ENCODE measurements at places on chromosomes 7 and 10.

GRCh38 chr10:79112881-79113431 lies 44.2 kb downstream of the ZMIZ1 start:
- DNase-seq = no peak

DNA sequence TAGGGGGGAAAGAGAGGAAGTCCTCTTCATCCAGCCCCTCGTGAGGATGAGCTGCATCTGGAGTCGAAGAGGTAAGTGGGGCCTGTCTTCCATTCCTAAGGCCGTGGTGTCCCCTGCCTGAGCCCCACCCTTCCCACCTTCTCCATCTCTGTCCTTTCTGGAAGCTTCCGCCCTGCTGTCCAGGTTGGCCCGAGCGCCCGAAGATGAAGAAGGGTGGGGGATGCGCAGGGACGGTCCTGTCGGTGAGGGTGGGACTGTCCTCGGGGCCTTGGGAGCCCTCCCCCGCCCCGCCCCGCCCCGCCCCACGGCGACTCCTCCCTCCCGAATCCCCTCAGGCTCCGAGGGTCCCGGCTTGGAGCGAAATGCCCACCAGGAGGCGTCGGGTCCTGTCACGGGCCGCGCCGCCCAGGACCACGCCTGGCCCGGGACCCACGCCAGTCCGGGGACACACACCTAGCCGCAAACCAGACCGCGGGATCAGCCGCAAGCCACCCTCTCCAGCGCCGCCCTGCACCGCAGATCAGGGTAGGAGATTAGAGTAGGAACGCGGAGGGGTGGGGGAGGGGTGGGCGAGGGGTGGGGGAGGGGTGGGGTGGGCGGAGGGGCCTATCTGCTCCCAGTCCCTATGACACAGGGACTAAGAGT lies 15.3 kb downstream of the GPRIN2 start:
- DNase-seq = no peak

GRCh38 chr7:148598351-148598750 lies 7.8 kb downstream of the C7orf33 start:
- no peak for DNase-seq

GRCh38 chr10:42990016-42990720 lies 86.7 kb upstream of the RET start:
- no peak for DNase-seq

- no peak for DNase-seq
Observed at GRCh38 chr7:139774376-139774775, 3.4 kb downstream of the HIPK2 start.

- no peak for DNase-seq
Observed at GRCh38 chr7:15326044-15326644, 235.7 kb downstream of the AGMO start.

GRCh38 chr7:64876792-64877713 lies 26.0 kb upstream of the ZNF273 start:
- DNase-seq = peak; percentile 59

GRCh38 chr7:11748884-11749283 lies 83.1 kb downstream of the THSD7A start:
- DNase-seq = no peak

GRCh38 chr10:92291921-92292845 lies 1.2 kb downstream of the MARCHF5 start:
- peak; percentile 7 for DNase-seq

- DNase-seq = no peak
Observed at GRCh38 chr7:30934225-30934624, 22.6 kb downstream of the AQP1 start.

DNA sequence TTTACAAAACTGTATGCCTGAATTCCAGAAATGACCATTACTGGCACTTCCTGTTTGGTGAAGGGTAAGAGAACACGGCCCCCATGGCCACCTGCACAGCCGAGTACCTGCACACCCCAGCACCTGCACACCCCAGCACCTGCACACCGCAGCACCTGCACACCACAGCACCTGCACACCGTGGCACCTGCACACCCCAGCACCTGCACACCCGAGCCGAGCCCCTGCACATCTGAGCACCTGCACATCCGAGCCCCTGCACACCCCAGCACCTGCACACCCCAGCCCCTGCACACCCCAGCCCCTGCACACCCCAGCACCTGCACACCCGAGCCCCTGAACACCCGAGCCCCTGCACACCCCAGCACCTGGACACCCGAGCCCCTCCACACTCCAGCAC lies 243.5 kb downstream of the DNAJB6 start:
- no peak for DNase-seq

GRCh38 chr10:100183481-100183880 lies 2.3 kb downstream of the ERLIN1 start:
- no peak for DNase-seq

GRCh38 chr7:84847038-84847437 lies 339.8 kb downstream of the SEMA3D start:
- DNase-seq = no peak

GRCh38 chr7:2719007-2719406 lies 31.0 kb downstream of the AMZ1 start:
- DNase-seq = peak; percentile 50

- peak; percentile 65 for DNase-seq
Observed at GRCh38 chr7:128791121-128791971, at the start of gene CCDC136. Gene CCDC136 (plus strand): TSS chr7:128791968. CDS start chr7:128792412, 444 bp downstream.

- no peak for DNase-seq
Observed at GRCh38 chr10:68053553-68053952, 21.5 kb downstream of the HERC4 start.

DNA sequence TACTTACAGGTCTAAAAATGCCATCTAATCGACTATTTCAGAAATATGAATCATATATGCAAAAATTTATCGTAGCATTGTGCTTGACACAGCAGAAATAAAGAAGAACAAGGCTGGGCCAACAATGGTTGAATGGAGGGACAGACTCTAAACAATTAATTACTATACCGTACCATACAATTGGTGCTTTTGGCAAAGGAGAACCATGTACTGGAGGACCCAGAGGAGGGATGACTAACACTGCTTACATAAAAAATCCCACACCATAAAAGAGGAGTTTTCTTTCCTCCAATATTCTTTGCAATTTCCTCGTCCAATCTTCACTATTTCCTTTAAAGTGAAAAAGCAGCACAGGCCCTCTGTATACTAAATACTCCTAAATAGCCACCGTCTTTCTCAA lies 94.1 kb downstream of the SGMS1 start:
- no peak for DNase-seq

DNA sequence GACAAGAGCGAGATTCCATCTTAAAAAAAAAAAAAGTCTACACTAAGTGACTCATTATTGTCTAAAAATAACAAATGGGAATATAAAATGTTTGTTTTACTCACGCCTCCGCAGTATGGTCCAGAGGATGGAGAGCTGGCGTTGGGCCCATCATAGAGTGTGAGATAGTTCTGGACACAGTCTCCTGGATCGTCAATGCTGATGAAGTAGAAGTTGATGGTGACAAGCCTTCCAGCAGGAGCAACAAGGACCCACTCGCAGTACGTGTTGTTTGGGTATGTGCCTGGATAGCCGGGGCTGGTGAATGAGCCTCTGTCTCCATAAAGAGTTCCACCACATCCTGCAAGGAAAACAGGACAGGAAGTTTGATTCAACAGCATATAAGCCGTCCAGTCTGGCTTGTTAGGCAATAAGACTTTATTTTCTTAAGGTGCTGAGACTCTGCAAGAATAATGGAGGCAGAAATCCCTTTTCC lies 11.5 kb upstream of the RSU1 start:
- DNase-seq = no peak

DNA sequence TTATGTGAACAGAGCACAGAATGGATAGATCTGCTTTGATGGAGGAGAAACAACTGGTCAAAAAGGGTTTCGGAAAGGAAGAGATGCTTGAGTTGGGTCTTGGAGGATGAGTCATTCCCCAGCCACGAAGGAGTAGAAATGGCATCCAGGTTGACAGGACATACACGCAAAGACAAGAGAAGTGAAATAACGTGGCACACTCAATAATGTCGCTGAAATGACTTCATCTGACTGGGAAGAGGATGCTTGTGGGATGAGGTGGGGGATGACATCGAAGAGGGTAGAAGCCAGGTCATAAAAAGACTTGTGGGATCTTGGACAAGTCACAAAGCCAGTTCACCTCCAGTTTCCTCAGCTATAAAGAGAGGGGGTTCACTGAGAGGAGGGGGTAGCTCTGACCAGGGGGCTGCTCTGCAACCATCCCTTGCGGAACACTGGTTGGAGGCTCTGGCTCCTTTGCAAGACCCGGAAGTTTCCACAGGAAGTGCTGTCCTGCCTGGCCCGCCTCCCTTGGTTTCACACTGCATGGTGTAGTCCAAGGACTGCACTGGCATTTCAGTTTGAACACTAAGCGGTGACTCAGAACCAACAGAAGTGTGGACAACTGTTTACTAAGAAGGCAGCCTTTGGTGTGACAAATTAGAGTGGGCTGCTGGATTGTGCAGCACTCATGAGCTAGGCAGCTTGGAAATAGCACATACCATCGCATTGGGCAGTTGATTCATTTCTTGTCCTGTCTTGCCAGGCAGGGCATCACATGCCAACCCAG lies 189.9 kb upstream of the ADO start:
- no peak for DNase-seq

DNA sequence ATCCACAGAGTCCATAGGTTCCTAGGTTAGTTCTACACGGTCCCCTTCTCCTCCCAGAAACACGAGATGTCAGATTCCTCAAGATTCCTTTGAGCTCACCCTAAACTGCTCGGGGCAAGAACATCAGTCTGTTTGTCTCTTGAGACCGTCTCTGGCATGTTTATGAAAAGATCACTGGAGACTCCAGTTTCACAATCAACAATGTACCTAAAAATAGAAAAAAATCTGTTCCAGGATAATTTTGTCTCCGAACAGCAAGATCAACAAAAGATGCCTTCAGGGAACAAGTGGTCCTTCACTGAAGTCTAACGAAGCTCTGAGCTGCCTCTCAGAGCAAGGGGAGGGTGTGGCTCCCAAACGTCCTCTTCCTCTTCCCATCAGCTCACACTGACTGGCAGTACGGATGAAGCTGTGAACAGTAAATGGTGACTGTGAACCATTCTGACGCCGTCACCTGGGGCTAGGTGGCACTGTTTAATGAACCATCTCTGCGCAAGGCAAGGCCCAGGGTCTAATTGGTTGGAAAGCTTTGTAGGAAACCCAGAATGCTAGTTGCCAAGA lies 156.2 kb upstream of the LYZL1 start:
- DNase-seq = no peak

DNA sequence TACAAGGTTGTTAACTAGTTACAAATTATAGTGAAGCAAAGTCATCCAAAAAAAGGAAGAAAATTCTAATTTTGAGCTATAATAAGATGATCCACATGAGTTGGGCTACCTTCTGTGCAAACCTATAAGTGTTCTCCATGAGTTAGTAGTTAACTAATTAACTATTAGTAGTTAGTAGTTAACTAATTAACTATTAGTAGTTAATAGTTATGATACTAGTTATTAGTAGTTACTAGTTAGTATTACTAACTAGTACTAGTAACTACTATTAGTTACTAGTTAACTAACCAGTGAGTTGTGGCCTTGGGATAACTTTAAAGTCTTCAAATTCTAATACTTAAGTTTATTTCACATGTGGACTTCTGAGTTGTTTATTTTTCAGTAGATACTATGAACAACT lies 453.4 kb upstream of the GRM3 start:
- DNase-seq = no peak

DNA sequence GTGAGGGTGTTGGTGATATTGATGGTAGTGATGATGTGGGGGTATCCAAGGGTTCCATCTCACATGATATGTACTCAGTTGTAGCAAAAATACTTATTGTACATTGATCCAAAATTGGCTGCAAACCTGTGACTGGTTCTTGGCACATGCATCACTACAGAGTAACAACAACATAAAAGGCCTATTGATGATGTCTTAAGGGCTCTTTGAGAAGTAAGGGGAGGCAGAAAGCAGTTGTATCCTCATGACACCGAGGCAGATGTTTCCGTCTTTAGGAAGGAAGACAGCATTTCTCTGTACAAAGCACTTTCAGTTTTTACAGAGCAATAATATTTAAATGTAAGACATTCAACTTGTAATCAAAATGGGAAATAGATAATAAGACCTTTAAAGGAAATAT lies 34.5 kb downstream of the NRG3 start:
- no peak for DNase-seq

GRCh38 chr7:127792528-127793342 lies 140.7 kb downstream of the SND1 start:
- no peak for DNase-seq

DNA sequence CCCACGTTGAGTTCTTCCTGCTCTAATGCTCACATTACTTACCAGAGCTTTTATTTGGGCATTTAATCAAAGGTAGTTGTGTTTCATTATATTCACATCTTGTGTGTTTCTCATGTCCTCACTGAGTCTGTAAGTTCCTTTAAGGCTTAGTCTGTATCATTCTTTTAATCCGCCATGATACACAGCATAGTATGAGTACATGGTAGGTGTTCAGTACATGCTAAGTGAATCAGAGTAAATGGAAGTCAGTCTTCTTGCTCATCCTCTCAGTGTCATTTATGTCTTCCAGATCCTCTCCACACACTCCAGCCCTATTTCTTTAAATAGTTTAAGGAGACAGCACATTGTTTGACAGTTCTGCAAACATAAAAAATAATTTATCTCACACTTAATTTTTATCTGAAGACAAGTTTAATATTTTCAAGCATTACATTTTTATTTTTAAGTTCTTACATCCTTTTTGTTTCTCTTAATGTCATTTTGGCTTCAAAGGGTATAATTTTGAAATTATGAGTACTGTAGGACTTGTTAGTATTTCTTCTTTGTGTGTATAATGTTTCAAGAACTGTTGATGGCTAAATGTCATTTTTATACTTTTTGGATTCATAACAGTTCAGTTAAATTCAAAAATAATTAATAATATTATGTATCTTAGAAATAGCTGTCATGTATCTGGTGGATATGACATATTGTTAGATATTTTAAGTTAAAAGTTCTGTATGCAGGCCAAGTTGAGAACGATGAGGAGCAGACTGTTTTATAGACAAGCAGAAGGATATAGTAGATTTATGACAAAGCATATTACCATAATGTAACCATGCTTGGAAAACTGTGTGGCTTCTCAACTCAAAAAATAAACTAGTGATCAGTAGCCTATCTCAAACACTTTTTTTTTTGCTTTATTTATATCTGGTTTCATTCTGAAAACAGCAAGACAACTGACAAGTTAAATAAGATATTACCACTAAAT lies 342.7 kb downstream of the LRMDA start:
- DNase-seq = no peak
